ENCODE measurements at places on chromosomes 6 and 20.

DNA sequence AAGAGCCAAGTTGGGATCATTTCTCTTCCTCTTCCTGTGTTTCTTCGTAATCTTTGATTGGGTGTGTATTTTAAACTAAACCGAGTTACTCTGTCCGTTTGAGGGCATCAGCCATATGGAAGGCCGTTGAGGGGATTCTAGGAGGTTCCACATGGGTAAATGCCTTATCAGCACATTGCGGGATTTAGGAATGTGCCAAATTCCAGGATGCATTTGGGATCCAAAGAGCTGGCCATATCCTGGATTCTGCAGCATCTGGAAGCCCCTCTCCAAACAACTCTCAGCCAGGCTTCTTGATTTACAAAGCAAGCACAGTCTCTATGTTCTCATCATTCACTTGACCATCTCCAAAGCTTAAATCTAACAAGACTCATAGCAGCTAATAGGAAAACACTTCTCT is 67.6 kb upstream of the RIN2 start:
- H3K27me3 ChIP-seq = no peaks in the 10 kb centered on the region
- H3K4me3 ChIP-seq = no peak overlapping the region
- DNase-seq = peak; percentile 69
- no peak overlapping the region for H3K27ac ChIP-seq
- no peaks in the 10 kb centered on the region for H3K36me3 ChIP-seq
- H3K4me1 ChIP-seq = no peaks in the 10 kb centered on the region

DNA sequence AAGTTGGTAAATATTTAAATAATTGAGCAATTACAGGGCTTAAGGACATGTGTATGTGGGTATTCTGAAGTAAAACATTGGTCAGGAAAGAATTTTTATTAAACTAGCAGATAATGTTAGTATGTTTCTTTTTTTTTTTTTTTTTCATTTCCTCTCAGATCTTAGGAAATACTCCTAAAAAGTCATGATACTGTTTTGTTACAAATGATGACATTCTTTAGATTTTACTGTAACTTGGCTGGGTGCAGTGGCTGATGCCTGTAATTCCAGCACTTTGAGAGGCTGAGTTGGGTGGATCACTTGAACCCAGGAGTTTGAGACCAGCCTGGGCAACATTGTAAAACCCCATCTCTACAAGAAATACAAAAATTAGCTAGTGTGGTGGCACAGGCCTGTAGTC is 41.5 kb downstream of the CDC40 start:
- H3K27me3 ChIP-seq = no peaks in the 10 kb centered on the region
- H3K36me3 ChIP-seq = no peaks in the 10 kb centered on the region
- no peak overlapping the region for H3K27ac ChIP-seq
- no peak overlapping the region for H3K4me3 ChIP-seq
- H3K4me1 ChIP-seq = no peaks in the 10 kb centered on the region
- no peak for DNase-seq

- no peak overlapping the region for H3K27ac ChIP-seq
- H3K4me3 ChIP-seq = no peak overlapping the region
- H3K4me1 ChIP-seq = peaks cover 5% of the 10 kb centered on the region
- H3K36me3 ChIP-seq = no peaks in the 10 kb centered on the region
Observed at GRCh38 chr20:31587545-31588389, 17.3 kb upstream of the ID1 start.

DNA sequence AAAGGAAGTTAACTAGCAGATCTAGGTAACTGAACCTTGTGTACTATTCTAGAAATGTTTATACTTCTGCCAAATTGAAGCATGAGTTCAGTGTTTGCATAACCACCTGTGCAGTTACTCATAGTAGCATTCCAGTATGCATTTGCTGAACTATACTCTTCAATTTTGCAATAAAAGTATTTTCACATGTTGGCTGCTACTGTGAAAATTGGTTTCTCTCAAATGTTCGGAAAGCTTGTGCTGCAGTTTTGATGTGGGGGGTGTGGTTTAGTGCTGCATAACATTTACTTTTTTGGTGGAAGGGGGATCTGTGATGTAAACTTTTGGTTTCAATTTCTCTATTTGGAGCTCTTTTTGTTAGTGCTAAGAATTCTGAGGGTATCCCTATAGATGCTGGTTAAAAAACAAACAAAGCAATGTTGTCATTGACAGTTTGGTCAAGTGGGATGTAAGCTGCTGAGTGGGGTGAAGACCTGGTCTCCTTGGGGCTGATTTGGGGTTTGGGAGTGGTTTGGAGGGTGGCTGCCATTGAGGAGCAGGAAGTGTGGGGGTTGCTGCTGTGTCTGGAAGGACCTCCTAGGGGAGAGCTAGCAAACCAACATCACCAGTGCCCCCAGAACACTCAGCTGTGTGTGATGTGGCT is 87.8 kb downstream of the CARMIL1 start:
- H3K27ac ChIP-seq = no peak overlapping the region
- DNase-seq = no peak
- H3K4me1 ChIP-seq = peaks cover 11% of the 10 kb centered on the region
- H3K4me3 ChIP-seq = no peak overlapping the region

DNA sequence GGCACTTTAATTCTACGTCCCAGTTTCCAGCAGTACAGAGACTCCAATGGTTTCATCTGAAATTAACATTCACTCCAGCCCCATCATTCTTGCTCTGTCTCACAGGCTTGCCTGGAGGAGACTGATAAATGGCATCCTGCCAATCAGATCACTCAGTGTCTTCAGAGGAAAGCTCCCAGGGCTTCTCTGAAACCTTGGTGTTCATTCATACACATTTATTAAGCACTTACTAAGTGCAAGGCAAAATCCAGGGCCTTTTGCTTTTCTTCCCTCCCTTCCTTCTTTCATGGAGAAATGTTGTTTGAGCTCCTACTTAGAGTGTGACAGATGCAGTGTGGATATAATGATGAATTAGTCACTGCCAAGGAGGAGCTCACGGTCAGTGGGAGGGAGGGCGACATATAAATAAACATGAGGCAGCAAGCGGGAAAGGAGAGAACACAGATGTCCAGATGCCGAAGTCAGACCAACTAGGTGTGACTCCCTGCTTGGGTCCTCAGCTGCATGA is 106.7 kb upstream of the DTNBP1 start:
- H3K4me1 ChIP-seq = no peaks in the 10 kb centered on the region
- H3K27ac ChIP-seq = no peak overlapping the region
- H3K4me3 ChIP-seq = no peak overlapping the region

DNA sequence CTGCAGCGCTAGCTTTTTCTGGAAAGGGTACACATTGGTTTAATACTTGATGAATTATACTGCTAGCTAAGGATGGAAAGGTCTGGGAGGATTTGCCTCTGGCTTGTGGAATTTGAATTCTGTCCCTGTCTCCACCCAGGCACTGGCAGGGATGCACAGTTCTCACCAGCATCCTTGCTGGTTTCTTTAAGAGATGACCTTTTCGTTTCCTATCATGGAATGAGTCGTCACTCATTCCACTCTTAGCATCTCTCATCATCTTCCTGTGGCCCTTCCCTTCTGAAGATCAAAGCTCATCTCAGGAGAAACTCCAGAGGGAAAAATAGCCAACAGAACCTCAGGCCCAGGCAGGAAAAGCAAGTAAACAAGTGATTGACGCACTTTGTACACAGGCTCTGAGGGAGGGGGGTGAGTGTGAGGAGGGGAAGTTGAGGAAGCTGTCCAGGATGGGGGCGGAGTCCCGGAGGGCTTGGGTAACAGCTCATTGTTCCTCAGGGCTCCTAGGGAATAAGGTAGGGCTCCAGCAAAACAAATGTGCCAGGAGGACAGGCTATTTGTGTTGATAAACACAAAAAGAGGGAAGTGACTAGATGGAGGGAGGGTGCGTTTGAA is 25.7 kb upstream of the SAYSD1 start:
- H3K27me3 ChIP-seq = no peaks in the 10 kb centered on the region
- no peaks in the 10 kb centered on the region for H3K36me3 ChIP-seq
- H3K4me3 ChIP-seq = no peak overlapping the region
- no peak overlapping the region for H3K27ac ChIP-seq
- DNase-seq = no peak
- no peaks in the 10 kb centered on the region for H3K4me1 ChIP-seq

- no peaks in the 10 kb centered on the region for H3K4me1 ChIP-seq
- no peaks in the 10 kb centered on the region for H3K27me3 ChIP-seq
- H3K36me3 ChIP-seq = no peaks in the 10 kb centered on the region
Observed at GRCh38 chr20:18728870-18729224, 84.7 kb upstream of the SCP2D1 start.

- H3K4me3 ChIP-seq = no peak overlapping the region
- no peaks in the 10 kb centered on the region for H3K27me3 ChIP-seq
- H3K27ac ChIP-seq = no peak overlapping the region
- H3K4me1 ChIP-seq = no peaks in the 10 kb centered on the region
- no peaks in the 10 kb centered on the region for H3K36me3 ChIP-seq
- no peak for DNase-seq
Observed at GRCh38 chr6:126747728-126748540, 370.5 kb upstream of the RSPO3 start.

DNA sequence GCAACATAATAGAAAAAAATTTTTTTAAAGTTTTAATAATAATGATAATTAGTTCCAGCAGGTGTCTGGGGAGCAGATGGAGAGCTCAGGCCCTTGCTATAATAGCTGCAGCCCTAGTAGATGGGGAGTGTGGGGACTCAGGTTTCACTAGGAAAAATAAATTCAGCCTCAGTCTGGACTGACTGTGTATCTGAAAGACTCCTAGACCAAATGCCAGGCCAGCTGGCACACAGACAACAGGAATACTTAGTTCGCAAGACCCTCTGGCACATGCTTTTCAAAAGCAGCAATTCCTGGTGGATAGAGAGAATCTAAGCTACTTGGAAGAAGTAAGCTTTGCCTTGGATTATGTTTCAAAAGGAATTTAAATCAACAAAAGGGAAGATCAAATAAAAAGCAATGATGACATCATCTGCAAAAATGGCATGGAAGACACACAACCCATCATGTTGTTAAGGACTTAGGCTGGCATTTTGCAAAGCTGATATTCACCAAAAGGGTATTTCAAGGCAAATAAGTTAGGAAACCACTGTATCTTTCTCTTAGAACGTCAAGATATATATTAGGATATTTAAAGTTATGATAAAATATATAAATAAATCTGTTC is 107.8 kb downstream of the RNGTT start:
- H3K27ac ChIP-seq = no peak overlapping the region
- H3K36me3 ChIP-seq = no peaks in the 10 kb centered on the region
- H3K4me3 ChIP-seq = no peak overlapping the region

All from mesendoderm (in vitro differentiated cells).